HFF-Myc (cell line): ENCODE measurements at places on chromosomes 1 and 21.

DNA sequence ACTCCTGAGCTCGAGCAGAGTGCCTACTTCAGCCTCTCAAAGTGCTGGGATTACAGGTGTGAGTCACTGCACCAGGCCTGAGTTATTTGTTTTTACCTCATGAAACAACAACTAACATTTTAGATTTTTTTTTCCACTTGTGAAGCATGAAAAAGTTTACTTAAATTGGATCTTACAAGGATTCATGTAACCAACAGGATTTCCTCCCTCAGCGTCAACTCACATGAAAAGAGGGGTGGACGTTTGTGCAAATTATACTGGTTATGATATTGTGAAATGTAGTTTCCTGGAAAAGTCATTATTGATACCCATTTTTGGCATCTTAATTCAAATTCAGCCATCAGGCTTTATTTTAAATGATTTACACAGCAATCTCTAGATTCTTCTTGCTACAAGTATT is 6.5 kb downstream of the CNST start:
- DNase-seq, result no peak

DNA sequence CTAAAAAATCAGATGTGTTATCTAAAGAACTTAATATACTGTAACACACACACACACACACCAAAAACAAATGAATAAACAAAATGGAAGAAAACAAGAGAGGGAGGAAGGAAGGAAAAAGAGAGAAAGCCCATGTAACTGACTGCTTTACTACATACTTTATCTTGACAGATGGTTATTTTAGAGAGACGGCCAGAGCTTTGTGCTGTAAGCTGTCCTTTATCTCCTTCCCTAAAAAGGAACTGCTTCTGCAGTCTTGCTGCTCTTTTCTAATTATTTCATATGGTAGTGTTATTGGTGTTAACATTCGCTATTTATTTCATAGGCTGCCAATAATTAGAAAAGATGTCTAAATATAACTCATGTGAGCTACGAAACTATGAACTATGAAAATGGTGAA is 1384.6 kb downstream of the MRPL39 start:
- DNase-seq, result no peak

GRCh38 chr21:39479164-39479813 is 27.5 kb downstream of the SH3BGR start:
- DNase-seq, result no peak

DNA sequence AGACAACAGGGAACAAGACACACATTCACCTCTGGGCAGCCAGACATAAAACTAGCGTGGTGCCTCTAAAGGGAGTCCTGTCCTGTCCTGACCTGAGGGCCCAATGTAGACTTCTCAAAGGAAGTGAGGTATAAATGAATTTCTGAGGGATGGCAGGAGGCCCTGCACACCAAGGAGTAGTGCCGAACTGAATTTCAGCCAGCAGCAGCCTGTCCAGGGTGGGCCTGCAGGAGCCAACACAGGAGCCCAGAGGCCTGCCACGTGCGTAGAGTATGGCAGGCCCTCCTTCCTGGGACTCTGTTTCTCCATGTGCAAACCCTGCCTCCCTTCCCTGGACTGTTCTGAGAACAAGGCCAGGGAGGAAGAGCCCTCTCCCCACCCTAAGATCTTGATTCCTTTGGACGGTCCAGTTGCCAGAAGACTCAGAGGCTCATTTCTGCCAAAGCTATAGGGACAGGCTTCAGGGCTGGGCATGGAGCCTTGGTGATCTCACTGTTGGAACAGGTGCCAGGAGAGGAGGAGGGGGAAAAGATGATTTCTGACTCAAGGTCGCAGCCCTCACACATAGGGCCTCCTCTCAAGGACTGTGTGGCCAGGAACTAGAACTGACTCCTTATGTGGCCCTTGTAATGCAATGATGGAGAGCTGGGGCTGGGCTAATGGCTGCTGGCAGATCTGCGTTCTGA is 1.8 kb upstream of the FABP3 start:
- DNase-seq, result no peak

DNA sequence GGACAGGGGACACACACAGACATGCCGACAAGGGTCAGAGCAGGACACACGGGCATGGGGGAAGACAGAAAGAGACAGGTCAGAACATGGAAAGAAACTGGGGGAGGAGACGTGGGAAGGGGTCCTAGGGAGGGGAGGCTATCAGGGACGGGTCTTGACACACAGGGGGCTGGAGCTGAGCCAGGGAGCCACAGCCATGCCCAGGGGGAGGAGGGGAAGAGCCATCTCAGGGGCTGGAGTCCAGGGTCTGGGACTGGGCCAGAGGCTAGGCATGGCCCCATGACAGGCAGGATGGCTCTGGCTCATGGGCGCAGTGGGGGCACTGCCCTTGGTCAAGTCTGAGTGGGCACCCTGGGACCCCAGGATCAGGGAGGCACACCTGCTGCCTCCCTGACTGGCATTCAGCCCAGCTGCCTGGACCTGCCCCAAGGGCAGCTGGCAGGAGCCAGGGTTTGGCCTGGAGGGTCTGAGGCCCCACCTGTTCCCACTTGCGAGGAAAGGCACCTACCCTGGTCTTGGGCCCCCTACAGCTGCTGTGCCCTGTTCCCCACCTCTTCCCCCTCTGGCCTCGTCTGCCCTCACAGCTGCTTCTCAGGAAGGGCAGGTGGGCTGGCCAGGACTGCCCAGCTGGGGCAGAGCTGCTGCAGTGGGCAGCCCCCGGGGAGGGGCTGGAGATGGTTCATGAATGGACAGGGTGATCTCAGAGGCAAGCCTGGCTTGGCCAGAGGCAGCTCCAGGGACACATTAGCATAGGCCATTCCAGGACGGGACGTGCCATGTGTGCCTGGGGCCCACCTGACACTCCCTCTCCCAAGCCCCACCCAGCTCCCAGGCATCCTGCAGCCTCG is 42.9 kb downstream of the HSPG2 start:
- DNase-seq, result no peak

DNA sequence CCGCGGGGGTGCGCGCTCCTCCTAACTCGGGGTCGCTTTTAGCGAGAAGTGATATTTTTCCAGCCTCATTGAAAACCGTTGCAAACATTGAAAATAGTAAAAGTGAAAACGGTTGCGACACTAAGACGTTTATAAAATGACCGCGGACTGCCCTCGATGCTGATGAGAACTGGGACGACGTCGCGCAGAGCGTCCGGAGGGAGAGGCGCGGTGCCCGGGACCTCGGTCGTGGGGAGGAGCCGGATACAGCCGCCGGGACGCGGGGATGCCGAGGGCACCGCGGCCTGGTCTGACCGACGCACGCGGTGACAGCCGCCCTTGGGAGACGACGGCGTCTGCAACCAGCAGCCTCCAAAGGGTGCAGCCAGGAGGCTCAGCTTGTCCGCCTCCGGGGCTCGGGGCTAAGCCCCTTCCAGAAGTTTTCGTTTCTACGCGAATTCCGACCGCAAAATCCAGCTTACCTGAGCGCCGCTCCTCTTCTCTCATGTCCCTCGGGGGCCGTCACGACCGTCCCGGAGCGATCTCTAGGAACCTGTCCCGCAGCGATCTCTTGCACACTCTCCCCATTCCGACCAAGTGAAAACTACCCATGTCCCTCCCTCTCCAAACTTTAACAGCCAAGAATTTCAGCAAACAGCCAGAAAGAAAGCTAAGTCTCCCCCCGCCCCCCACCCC is 144.4 kb upstream of the ETS2 start:
- no peak for DNase-seq

DNA sequence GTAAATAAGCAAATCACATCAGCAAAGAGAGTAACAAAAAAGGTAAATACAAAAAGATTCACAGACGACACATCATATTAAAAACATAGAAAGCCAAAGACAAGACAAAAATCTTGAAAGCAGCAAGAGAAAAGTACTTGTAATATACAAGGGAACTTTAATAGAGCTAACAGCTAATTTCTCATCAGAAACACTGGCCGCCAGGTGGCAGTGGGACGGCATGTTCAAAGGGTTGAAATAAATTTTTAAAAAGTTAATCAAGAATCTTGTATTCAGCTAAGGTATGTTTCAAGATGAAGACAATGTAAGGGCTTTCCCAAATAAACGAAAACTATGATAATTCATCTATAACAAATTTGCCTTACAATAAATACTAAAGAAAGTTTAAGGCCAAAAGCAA is 358.1 kb downstream of the LRRIQ3 start:
- DNase-seq, result no peak

DNA sequence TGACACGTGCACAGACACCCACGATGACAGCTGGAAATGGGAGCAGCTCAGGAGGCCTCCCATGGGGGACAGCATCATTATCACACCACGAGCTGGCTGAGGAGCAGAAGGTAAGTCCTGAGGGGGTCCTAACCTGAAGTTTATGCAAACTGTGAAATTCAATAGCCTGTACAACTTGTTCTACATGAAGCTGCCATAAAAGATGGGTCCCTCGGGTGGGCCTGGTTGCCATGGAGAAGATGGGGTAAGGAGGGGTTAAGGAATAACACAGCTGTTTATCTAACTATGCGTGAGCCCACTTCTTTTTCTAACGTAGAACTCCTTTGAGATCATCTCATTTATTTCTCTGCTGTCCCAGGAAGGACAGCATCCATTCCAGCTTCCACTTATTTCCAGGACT is 163.4 kb upstream of the CD34 start:
- no peak for DNase-seq

DNA sequence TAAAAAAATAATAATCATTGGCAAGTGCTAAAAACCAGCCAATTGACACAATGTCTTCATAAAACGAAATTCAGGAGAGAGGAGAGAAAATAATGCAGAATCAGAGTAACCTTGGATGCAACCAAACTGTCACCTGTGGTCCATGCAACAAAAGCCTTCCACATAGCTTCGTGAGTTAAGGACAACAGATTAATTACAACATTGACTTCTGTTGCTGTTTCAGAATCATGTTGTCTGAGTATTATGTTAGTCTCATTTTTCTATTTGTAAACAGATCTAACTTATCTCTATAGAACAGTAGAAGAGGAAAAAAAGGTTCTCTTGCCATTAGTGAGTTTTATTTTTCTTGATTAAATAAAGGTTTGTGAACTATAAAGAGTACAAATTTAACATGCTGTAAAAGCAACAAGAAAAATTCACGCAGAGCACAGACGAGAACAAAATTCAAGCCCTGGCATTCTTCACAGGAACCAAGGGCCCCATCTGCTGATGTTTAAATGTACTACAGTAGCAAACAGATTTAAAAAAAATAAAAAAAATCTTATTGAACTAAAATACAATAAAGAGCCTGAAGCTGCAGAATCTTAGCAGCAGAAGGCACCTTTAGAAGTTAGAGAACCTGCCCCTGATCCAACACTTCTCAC is 381.1 kb upstream of the PKN2 start:
- DNase-seq, result peak; percentile 2

GRCh38 chr1:20411196-20411980 is 74.6 kb downstream of the CAMK2N1 start:
- DNase-seq, result peak; percentile 68

GRCh38 chr1:2414297-2414958 is 2.1 kb upstream of the PEX10 start:
- no peak for DNase-seq

DNA sequence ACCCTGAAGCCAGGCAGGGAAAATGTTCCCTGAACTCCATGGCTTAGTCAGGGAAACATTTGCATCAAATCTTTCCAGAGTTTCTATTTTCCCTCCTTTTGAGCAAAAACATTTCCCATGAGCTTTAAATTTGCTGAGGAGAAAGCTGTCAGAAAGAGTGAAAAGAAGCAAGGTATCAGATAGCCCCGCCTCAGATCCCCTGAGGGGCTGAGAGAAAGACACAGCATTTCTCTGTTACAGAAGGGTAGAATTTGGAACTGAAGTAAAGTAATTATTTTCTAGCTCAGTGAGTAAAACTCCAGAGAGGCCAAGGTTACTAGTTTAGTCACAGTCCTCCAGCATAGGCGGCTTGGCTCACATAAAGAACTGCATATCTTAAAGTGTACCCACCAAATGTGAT is 10.6 kb downstream of the FMO1 start:
- no peak for DNase-seq
